Sigmoid colon (tissue), 7 donors: ENCODE measurements at places on chromosomes 1 and 21.

- H3K4me3 ChIP-seq = no peak within 1 kb of the TSS
- DNase-seq = no peak
- no peaks in the 10 kb centered on the region for H3K4me1 ChIP-seq
- no peaks in the 10 kb centered on the region for H3K36me3 ChIP-seq
Measured at GRCh38 chr21:42315296-42315891, at the start of gene TFF3. Gene TFF3, minus strand, starts transcription at chr21:42315409. Its CDS starts 35 bp downstream, at chr21:42315374.

DNA sequence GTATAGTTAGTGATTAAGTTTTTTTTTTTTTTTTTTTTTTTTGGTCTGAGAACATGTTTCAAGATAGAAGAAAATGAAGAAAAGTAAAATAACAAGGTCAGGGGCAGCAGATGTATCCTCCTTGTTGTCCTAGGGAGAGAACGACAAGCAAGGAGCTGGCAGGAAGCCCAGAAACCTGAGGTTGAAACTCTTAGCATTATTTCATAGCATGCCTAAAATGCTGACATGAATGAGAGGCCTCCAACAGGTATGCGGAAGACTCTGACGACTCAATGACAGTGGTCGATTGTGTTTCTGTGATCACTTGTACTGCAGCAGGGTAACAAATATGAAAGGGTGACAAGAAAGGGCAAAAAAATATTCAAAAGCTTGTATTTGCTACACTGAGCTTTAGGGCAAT, 415.9 kb downstream of the PLA2G4A start:
- no peak overlapping the region for H3K27ac ChIP-seq
- DNase-seq = no peak
- no peaks in the 10 kb centered on the region for H3K4me1 ChIP-seq
- no peaks in the 10 kb centered on the region for H3K36me3 ChIP-seq

DNA sequence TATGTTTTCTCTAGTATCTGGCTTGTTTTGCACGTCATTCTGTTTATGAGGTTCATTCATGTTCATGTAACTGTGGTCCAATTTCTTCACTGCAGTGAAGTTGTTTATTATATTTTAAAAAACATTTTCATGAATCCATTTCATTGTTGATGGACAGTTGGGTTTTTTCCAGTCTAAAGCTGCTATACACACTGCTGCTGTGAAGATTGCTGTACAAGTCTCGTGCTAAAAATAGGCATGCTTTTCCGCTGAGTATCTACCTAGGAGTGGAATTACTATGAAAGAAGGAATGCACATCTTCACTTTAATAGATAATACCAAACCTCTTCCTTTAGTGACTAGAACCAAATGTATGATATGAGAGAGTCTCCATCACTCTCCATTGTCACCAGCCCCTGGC, 49.0 kb upstream of the ETS2 start:
- no peaks in the 10 kb centered on the region for H3K27me3 ChIP-seq
- DNase-seq = no peak
- H3K4me3 ChIP-seq = no peak overlapping the region
- peak overlapping the region; percentile 85 for H3K27ac ChIP-seq
- no peaks in the 10 kb centered on the region for H3K4me1 ChIP-seq

DNA sequence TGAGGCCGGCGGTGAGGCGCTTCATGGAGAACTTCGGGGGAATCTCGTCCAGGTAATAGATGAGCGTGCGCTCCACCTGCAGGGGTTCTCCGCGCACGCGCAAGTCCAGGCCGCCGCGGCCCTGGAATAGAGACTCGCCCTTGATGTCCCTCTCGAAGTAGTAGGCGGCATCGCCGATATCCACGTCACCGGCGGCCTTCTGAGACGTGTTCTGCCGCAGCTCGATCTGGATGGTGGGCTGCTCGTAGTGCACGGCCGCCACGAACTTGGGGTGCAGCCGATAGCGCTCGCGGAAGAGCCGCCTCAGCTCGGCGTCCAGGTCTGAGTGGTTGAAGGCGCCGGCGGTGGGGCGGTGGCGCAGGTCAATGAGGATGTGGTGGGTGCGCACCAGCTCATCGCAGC, 726 bp downstream of the TACSTD2 start:
- DNase-seq = no peak
- peaks cover 19% of the 10 kb centered on the region for H3K27me3 ChIP-seq
- H3K27ac ChIP-seq = no peak overlapping the region
- H3K36me3 ChIP-seq = no peaks in the 10 kb centered on the region
- peaks cover 17% of the 10 kb centered on the region for H3K4me1 ChIP-seq
- H3K4me3 ChIP-seq = peak overlapping the region; percentile 41

- peaks cover 16% of the 10 kb centered on the region for H3K4me1 ChIP-seq
- H3K27ac ChIP-seq = peak overlapping the region; percentile 85
- no peak overlapping the region for H3K4me3 ChIP-seq
- DNase-seq = peak; percentile 88
- no peaks in the 10 kb centered on the region for H3K27me3 ChIP-seq
Measured at GRCh38 chr1:61318319-61319125, 236.2 kb downstream of the NFIA start.

DNA sequence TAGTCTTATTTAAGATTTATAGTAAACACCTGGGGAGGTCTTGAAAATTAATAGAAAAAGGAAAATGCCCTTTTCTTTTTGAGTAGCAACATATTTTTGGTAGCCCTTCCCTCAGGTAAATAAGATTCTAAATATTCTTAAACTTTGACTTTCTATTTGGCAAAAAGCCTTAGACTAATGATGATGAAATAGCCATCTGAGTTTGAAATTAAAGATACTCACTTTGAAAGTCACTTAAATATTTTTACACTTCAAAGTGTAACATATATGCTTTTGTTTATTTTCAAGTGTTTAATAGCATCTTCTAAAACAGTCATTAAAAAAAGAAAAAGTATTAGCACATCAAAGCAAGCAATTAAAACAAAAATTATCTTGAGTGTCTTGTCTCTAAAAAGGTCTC, 135.1 kb downstream of the NEK7 start:
- DNase-seq = no peak
- no peak overlapping the region for H3K4me3 ChIP-seq
- H3K27ac ChIP-seq = no peak overlapping the region
- H3K36me3 ChIP-seq = peaks cover 6% of the 10 kb centered on the region

GRCh38 chr1:203548892-203549291, 54.9 kb downstream of the OPTC start:
- H3K27me3 ChIP-seq = no peaks in the 10 kb centered on the region
- no peak overlapping the region for H3K4me3 ChIP-seq
- no peak for DNase-seq
- no peaks in the 10 kb centered on the region for H3K36me3 ChIP-seq
- H3K4me1 ChIP-seq = peaks cover 59% of the 10 kb centered on the region

DNA sequence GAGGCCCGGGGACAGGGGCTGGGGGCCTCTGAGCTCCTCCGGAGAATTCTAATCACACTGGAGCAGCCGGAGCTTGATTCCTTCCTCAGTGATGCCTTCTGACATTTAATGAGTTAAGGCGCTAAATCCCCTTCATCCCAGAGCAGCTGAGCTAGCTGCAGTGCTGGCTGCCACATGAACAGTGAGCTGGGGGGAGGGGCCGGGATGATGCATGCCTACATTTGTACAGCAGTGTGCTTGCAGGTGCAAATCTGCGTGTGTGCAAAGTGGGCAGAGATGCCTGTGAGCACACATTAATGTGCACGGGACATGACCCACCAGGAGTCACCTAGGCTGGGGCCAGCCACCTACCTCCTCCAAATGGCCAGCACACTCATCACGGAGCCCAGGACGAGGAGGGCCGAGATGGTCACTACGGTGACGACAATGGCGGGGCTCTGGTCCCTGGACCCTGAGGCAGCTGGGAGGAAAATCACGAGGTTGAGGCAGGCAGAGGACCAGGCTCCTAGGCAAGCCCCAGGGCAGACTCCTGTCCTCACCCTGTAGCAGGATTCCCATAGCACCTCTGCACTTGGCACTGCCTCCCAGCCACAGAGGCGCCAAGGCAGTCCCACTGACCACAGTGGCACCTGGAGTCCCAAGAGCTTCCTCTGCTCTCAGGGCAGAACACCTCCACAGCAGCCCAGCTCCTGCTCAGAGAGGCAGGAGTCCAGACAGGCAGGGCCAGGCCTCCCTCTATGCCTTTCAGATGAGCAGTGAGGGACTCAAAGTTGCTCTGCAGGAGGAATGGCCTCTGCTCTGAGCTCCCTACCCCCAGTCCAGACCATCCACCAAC, 34.7 kb downstream of the CDCA8 start:
- no peaks in the 10 kb centered on the region for H3K27me3 ChIP-seq
- no peak overlapping the region for H3K27ac ChIP-seq
- H3K4me3 ChIP-seq = no peak overlapping the region
- DNase-seq = no peak
- no peaks in the 10 kb centered on the region for H3K4me1 ChIP-seq

GRCh38 chr1:3657578-3658230, 5.4 kb downstream of the TP73 start:
- peak; percentile 50 for DNase-seq
- peaks cover 4% of the 10 kb centered on the region for H3K4me1 ChIP-seq
- H3K27me3 ChIP-seq = peaks cover 48% of the 10 kb centered on the region

DNA sequence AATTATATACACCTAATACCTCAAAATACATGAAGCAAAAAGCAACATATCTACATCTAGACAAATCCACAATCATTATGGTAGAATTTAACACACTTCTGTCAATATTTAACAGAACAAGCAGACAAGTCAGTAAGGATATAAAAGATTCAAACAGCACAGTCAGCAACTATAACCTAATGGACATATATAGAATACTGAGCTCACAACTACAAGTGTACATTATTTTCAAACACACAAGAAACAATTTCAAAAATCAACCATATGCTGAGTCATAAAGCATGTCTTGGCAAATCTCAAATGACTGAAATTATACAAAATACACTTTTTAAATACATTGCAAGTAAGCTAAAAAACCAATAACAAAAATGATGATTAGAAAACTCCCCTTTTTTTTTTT, 178.0 kb downstream of the TOMM20 start:
- no peaks in the 10 kb centered on the region for H3K27me3 ChIP-seq
- H3K4me1 ChIP-seq = no peaks in the 10 kb centered on the region
- no peak overlapping the region for H3K27ac ChIP-seq
- H3K4me3 ChIP-seq = no peak overlapping the region
- DNase-seq = no peak
- no peaks in the 10 kb centered on the region for H3K36me3 ChIP-seq

DNA sequence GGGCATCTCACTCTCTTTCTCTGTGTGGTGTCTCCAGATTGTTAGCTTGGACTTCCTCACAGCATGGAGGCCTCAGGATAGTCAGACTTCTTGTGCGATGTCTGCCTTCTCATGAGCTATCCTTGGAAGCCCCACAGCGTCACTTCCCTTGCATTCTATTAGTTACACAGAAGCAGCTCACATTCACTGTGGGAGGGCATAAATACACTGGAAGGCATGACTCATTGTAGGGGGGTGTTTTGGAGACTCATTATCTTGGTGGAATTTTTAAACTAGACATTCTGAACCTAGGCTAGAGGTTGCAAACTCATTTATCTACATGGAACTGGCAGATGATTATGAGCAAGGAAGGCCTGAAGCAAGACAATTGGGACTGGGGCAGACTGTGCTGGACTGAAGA, 21.4 kb upstream of the FASLG start:
- no peaks in the 10 kb centered on the region for H3K27me3 ChIP-seq
- no peaks in the 10 kb centered on the region for H3K36me3 ChIP-seq
- H3K27ac ChIP-seq = no peak overlapping the region
- H3K4me1 ChIP-seq = no peaks in the 10 kb centered on the region

DNA sequence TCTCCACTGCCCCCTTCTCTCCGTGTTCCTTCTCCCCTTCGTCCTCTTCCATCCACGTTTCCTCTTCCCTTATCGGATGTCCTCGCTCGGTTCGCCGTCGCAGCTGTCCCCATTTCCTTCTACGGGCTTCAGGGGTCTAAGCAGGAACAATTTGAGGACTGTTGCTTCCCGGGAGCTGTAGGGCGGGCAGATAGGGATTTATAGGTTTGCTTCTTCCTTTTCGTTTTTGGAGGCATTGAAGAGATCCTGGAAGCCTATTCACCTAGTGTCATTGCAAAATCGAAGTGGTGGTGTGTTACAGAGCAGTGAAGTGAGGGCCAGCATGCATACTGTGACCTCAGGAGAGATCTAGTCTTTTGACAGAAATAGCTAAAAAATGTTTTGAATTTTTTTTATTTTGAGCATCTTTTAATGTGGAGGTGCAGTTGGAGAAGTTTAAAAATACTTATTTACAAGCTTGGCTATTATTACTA, 897 bp downstream of the ZYG11B start:
- H3K4me1 ChIP-seq = peaks cover 38% of the 10 kb centered on the region
- no peak for DNase-seq
- no peaks in the 10 kb centered on the region for H3K36me3 ChIP-seq

DNA sequence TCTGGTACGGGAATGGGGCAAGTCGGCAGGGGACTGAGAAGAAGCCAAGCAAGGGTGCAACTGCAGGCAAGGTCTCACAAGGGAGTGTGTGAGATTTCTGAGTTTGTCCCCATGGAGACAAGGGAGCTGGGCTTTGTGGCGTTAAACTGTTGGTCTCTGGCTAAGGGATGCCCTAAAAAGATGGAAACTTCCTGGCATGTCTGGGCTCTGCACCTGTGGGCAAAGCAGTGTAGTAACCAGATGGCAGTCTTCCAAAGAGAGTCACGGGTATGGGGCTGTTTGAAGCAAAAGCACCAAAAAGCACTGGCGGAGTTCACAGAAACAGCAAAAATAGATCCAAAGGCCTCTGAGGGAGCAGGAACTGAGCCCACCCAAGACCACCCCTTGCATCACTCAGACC, 104.8 kb upstream of the SLC44A3 start:
- H3K4me3 ChIP-seq = no peak overlapping the region
- peaks cover 13% of the 10 kb centered on the region for H3K4me1 ChIP-seq
- no peaks in the 10 kb centered on the region for H3K27me3 ChIP-seq
- no peaks in the 10 kb centered on the region for H3K36me3 ChIP-seq
- H3K27ac ChIP-seq = no peak overlapping the region
- no peak for DNase-seq

DNA sequence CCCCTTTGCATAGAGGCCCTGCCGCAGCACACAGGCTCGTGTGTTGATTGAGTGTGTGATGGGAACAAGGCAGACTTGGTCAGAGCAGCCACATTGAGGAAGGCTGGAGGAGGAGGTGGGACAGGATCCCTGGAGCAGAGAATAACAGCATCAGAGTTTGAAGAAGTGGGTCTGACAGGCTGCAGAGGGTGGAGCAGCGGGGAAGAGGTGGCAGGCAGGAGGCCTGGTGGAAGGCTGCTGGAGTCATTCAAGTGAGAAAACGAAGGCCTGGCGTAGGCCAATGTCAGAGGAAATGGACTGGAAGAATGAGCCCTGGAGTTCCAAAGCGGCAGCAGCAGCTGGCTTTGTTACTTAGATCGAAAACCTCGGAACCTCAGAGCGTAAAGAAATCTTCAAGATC, 115.0 kb upstream of the GRIK3 start:
- no peaks in the 10 kb centered on the region for H3K27me3 ChIP-seq
- H3K36me3 ChIP-seq = no peaks in the 10 kb centered on the region
- no peak for DNase-seq
- H3K27ac ChIP-seq = no peak overlapping the region
- H3K4me1 ChIP-seq = no peaks in the 10 kb centered on the region
- H3K4me3 ChIP-seq = no peak overlapping the region
